ENCODE measurements at places on chromosomes 12 and 14. TPM values are rescaled to one million over a fixed set of nuclear protein-coding genes. Genes with fewer than 3 reads are reported as not detected.

The COQ6 gene
- total RNA-seq, result 18.5 TPM

The TMED8 gene
- 7.4 TPM for total RNA-seq

The C1S gene
- total RNA-seq, result 109 TPM

The REM2 gene
- total RNA-seq, result 0.64 TPM

The TSPAN8 gene
- 1,490 TPM for total RNA-seq

The REP15 gene
- total RNA-seq, result 59.1 TPM

The OR6C2 gene
- not detected for total RNA-seq

The RERGL gene
- total RNA-seq, result 6.2 TPM

DNA sequence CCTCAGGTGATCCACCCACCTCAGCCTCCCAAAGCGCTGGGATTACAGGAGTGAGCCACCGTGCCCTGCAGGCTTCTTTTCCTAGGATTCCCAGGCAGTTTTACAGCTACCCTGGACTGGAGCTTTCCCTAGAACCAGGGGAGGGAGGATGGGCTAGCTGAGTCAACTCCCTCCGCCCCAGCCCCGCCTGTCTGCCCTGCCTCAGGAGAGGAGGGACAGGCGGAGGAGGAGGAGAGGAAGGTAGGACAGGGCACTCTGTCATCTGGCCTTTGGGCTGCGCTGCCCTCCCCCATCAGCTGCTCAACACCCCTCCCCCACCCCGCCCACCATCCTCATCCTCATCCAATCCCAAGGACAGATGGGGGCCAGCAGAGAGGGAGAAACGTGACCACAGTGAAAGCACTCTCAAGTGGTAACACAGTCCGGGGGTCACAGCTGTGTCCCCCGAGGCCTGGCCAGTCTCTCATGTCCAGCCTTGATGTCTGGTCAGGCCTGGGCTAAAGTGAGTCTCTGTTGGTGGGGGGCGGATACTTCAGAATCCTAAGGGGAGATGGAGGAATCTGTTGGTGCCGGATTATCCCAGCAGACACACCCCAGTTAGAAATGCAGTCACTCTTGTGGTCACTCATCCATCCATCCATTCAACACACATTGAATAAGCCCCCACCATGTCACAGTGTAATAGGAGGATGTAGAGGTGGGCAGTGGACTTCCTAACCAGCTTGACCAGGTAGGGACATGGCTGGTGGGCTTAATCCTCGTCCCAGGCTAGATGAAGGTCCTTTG lies 12.3 kb downstream of the FIGNL2 start:
- DNase-seq, result no peak

DNA sequence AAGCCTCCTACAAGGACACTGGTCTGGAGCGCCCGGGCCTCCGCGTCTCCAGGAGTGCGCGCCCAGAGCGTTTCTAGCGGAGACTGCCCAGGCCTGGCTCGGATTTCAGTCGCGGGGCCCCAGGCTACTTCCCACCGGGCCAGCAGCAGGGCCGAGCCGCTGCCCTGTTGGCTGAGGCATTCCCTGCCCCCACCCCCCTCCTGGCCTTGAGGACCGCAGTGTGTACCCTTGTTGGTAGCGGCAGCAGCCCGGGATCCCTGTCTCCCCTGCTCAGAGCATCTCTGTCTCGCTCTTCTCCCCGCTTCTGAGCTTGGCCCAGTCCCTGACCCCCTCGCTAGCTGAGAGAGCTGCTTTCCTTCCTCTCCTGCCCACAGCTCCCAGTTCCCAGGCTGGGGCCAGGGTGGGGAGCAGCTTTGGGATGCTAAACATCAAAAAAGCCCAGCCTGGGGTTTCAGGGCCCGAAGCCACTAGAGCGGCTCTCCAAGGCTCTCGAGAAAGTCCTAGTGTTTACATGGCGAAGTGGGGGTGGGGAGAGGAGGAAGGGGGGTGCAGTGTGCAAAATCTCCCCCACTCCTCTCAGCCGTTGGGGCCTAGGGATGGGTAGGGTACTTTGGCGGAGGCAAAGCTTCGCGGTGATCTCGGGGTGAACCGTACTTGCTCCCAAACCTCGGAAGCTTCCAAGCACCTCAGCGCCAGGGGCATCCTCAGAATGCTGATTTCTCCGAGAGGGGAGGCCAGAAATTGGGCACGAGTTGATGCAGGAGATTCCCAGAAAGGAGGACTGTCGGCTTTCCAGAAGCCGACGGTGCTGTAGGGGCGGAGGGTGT lies 6.4 kb downstream of the NKX2-1 start:
- no peak for DNase-seq

- peak; percentile 22 for DNase-seq
Measured at GRCh38 chr12:123233505-123234308, 471 bp downstream of the MTRFR start.

DNA sequence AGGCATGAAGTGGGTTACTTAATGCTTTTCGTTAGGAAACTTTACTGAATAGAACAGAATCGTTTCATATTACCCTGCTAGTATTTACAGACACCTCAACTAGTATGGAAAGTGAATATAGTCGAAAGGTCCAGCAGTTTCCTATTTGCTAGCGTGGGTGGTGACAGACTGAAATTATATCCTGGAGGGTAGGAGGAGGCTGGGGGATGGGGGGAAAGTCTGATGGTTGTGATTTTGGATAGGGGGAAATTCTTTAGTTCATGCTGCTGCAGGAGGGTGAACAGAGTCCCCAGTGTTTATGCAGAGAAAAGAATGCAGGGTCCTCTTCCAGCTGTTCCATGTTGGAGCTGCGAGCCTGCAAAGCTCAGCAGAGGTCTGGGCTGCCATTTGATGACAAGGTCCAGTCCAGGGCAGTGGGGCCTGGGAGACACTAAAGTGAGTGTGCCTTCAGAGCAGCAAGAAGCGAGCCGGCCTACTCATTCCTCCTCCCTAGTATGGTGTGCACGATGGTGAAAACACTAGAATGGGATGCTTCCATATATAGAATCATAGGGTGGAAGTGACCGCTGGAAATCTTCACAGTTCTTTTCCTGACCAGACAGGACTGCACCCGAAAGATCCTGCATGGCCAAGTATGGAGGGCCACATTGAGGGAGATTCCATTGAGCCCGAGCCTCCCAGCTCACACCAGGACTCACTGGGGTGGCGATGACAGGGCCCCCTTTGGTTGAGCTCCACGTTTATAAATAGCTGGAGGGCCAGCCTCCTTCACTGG lies 2.1 kb downstream of the SAMD4A start:
- peak; percentile 47 for DNase-seq

- peak; percentile 56 for DNase-seq
Measured at GRCh38 chr12:116662612-116663144, 75.2 kb downstream of the SPRING1 start.

DNA sequence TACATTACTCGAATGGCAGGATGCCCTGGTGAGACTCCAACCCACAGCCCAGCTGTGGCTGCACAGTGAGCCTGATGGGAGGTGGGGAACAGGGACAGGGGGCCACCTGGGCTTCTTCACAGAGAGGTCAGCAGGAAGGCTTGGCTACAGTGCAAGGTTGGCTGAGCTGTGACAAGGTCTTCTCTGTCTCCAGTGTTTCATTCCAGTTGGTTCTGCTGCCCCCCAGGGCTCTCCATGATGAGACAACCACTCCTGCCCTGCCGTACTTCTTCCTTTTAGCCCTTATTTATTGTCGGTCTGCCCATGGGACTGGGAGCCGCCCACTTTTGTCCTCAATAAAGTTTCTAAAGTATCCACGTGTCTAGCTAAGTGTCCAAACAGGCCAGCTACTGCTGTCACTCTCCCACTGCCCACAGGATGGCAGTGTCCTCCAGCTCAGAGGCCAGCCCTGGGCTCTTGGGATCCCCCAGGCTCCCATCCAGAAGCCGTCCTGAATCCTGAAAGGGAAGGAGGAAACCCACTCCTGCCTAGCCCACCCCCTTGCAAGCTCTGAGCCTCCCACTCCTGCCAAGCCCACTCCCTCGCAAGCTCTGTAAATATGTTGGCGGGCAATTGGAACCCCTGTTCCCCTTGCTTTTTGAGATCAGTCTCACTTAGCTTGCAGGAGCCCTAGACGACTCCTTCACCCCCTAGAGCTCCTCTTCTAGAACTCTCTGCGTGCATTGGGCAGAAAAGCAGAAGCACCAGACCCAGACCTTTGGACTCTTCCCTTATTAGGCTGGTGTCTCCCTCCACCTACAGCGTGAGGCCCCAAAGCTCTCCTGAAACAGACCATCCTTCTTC lies 5.4 kb downstream of the C1QL4 start:
- peak; percentile 72 for DNase-seq
